ENCODE measurements at places on chromosomes 7 and 10. TPM values are rescaled to one million over a fixed set of nuclear protein-coding genes. Genes with fewer than 3 reads are reported as not detected.

The AEBP1 gene
- polyA plus RNA-seq: 80.5 TPM

The CLEC2L gene
- 1.3 TPM for polyA plus RNA-seq

The MSMB gene
- not detected for polyA plus RNA-seq

The ETV1 gene
- 32.3 TPM for polyA plus RNA-seq

The ANKRD30A gene
- 0.03 TPM for polyA plus RNA-seq

The FAM25A gene
- not detected for polyA plus RNA-seq

The THNSL1 gene
- 13.8 TPM for polyA plus RNA-seq

The CADPS2 gene
- polyA plus RNA-seq: 65.8 TPM

The PON3 gene
- polyA plus RNA-seq: 2.5 TPM

The TIMM23 gene
- polyA plus RNA-seq: 61.2 TPM

The SPDYE9 gene
- polyA plus RNA-seq: 1.2 TPM

The LRCH4 gene
- 25.9 TPM for polyA plus RNA-seq

The ITIH5 gene
- polyA plus RNA-seq: 20.5 TPM

The IMPDH1 gene
- 28.1 TPM for polyA plus RNA-seq

The H2BK1 gene
- not detected for polyA plus RNA-seq

The BICC1 gene
- polyA plus RNA-seq: 72.5 TPM

GRCh38 chr7:117323851-117324711, 1.2 kb upstream of the WNT2 start:
- DNase-seq: peak; percentile 32

- no peak for DNase-seq
Measured at GRCh38 chr7:94154858-94155257, 150.7 kb upstream of the BET1 start.

DNA sequence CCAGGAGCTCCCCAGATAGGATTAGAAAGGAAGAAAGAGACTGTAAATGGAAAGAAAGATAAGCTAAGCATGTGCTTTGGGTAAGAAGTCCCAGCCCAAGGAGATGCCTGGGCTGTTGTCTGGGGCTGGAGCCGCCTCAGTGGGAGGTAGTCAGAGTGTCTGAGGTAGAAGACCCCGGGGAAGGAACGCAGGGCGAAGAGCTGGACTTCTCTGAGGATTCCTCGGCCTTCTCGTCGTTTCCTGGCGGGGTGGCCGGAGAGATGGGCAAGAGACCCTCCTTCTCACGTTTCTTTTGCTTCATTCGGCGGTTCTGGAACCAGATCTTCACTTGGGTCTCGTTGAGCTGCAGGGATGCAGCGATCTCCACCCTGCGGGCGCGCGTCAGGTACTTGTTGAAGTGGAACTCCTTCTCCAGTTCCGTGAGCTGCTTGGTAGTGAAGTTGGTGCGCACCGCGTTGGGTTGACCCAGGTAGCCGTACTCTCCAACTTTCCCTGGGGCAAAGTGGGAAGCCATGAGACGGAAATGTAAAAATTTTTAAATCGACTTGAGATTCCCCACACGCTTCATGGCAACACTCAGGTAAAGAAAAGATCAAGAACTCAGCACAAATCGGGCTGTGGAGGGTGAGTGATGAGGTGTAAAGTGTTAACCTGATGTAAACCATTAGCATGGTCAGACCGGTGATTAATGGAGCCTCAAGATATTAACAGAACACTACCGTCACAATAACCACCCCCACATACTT, 1.3 kb downstream of the HOXA1 start:
- no peak for DNase-seq

DNA sequence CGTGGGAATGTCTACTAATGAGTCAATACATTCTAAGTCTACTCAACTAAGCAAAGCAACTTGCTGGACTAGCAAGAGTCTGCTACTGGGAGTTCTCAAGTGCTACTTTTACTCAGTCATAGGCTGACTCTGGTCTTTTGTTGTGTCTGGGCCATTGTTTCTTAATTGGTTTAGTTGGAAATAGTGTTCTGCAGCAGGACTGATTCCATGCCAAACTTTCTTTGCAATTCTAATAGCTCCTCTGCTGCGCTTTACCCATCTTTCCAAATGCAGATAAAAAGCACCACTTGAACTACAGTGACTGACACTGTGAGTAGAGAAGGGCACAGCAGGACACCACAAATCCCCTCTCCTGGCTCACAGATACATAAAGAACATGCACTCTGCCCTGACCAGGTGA, 125.7 kb downstream of the CD36 start:
- DNase-seq: no peak

- DNase-seq: no peak
Measured at GRCh38 chr10:127193125-127193524, 3.3 kb downstream of the INSYN2A start.

DNA sequence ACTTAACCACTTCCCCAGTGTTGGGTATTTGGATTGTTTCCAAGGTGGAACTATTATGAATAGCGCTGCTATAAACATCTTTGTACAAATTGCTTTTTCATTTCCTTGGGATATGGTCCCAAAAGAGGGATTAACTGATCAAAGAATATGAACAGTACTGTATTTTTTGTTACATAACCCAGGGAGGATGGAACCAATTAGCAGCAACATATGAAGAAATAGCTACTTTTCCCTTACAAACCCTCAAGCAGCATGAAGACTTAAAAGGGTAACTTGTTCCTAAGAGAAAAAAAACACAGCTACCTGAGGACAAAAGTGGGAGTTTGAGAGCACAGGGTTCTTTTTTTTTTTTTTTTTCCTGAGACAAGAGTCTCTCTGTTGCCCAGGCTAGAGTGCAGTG, 13.1 kb upstream of the TLX1 start:
- DNase-seq: no peak

DNA sequence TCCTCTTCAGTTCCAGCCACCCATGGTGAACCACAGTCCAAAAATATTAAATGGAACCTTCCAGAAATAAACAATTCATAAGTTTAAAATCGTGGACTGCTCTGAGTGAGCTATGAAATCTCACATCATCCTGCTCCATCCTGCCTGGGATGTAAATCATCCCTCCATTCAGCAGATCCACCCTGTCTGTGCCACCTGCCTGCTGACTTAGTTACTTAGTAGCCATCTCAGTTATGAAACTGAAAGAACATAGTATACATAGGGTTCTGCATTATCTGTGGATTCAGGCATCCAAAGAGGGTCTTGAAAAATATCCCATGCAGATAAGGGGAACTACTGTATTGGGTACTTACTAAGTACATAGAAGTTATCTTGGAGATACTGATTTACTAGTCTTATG, 89.0 kb downstream of the ST8SIA6 start:
- no peak for DNase-seq

DNA sequence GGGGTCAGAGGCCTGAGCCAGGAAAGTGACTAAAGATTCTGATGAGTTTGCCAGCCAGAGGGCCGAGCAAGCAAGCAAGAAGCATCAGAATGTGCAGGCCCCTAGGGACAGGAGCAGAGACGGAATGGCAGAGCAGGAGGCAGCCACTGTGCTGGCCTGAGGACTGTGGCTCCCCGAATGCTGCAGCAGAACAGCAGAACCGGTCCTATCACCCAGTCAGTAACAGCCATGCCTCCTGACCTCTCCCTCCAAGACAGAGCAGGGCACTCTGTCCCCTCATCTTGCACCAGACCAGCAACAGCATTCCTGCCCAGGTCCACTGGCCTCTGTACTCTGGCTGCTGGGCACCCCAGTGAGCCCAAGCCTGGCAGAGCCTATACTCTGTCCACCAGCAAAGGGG, 85.9 kb downstream of the ARHGAP22 start:
- DNase-seq: no peak

DNA sequence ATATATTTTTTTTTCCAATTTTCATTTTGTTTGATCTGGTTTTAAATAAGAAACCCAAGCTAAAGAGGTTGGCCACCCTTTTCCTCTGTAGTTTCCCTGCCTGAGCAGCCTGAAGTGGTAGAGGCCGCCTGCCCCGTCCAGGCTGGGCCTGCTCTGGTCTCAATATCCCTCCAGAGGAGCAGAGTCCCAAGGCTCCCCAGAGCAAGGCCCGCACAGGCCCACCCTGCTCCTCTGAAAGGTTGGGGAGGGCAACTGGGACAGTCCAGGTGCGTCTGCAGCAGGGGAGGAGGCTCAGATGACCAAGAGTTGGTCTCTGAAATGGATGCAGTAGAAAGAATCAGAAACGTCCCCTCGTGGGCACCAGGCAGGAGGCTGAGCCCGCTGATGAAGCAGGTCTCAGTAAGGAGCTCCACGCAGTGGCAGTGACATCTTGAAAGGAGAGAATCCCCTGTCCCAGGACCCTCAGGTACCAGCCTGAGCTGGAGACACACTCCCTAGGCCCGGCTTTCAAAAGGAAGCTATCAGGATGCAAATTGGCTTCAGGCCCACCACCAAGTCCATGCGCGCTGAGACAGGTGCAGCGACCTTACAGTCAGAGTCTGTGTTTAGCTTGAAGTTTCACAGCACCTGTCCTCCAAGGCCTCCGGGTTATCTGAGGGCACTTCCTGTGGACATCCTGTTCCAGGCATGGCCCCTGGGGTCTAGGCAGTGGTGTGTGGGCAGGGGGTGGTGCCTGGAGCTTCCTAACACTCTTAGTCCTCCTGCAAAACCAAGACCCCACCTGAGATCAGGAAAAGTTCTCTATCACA, 37.7 kb downstream of the EN2 start:
- DNase-seq: no peak

DNA sequence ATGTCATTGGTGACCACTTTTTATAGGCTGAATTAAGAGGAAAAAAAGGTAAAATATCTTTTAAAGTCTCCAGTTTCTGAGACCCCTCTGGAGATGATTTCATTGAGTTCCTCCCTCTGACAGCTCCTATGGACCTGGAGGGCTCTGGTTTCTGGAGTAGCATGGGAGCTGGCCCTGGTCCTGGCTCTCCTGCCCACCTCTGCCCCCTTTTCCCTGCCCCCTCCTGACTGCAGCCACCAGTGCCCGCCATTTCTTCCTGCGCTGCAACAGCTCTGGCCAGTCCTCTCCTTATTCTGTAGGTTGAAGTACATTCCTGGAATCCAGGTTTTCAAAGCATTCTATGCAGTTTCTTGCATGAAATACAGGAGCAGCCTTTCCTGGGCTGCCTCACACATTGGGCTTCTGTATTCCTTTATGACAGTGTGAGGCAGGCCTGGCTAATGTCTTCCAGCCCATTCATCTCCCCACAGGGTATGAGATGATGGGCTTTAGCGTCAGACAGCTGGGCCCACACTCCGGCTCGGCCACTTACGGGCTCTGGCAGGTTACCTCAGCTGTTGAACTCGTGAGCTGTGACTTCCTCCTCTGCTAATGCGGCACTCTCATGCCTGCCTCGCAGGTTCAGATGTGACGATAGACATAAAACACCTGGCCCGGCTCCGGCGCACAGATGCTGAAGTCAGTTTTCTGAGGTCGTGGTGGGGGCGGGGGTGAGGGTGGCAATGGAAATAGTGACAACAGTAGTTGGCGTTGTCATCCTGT, 101.7 kb downstream of the MGMT start:
- no peak for DNase-seq

DNA sequence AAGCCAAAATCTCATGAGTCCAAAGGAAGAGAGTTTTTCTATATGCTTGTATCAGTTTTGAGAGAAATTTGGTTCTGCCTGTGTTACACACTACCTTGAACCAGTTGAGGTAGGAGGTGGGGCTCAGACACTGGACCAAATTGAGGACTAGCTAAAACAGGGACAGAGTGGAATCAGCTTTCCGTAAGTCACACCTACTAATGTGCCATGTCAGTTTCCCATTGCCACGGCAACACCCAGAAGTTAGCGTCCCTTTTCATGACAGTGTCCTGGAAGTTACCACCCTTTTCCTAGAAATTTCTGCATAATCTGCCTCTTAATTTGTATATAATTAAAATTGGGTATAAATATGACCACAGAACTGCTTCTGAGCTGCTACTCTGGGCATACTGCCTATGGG, 9.0 kb downstream of the ADK start:
- no peak for DNase-seq

DNA sequence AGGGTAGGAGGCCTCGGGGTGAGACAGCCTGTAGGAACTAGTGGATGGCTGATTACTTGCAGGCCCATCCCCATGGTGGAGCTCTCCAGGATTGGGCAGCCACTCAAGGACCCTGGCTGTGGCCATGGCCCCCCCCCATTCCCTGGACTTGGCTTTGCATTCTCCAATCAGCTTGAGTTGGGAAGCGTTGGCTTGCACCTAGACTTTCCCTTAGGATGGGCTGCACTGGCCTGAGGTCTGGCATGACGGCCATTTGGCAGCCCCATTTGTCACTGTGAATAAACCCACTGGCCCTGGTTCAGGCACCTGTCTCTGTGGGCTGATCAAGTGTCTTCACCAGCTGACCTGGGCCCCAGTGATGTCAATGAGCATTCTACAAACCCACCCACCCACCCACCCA, 41.4 kb downstream of the RAMP3 start:
- no peak for DNase-seq

- DNase-seq: no peak
Measured at GRCh38 chr10:93190372-93190771, 116.7 kb downstream of the CYP26A1 start.

DNA sequence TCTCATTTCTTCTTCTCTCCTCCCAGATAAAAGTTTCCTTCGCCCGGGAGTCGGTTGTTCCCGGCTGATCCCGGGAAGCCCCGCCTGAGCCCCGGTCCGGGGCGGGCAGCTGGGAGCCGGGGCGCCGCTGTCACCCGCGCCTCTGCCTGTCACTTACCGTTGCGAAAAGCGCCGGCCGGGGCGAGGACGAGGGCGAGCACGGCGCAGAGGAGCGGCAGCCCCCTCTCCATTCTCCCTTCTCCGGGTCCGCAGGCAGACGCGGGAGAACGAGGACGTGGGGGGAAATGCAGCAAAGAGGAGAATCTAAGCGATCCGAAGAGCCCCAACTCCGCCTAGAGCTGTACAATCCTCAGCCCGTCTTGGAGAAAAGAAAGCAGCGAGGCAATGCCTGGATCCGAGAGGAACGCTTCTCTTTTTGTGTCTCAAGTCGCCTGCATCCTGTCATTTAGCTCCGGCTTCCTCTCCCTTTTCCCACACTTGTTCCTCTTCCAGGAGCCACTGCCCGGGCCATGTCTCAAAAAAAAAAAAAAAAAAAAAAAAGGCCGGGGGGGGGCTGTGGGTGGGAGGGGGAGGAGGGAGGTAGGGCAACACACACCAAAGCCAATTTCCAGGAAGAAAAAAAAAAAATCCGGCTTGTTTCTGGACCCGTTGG, at the start of gene NRP1:
NRP1 (minus strand) TSS at position 515 of the 652 bp plus-strand sequence; CDS start at position 230, 285 bp downstream.
- DNase-seq: no peak

- no peak for DNase-seq
Measured at GRCh38 chr10:127932521-127933270, 25.8 kb downstream of the PTPRE start.

GRCh38 chr10:15859509-15859905, 800 bp downstream of the MINDY3 start:
- DNase-seq: no peak

Data from left renal cortex interstitium (tissue), 4 donors.